ENCODE measurements at places on chromosomes 3 and 15.

DNA sequence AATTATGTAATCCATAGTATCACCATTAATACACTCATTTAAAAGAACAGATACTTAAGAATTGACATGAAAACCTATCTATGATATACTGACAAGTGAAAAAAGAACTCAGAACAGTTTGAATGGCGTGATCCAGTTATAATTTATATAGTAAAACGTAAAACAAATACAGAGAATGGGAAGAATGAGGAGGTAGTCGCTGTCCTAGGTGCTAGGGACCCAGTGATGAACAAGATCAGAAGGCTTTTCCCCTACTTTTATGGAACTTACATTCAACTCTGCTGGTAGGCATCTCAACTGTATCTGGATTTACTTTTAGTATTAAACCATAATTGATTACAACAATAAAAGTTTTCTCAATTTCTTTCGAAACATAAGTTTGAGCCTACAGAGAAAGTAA, 31.8 kb downstream of the GSK3B start:
- no peak for DNase-seq

DNA sequence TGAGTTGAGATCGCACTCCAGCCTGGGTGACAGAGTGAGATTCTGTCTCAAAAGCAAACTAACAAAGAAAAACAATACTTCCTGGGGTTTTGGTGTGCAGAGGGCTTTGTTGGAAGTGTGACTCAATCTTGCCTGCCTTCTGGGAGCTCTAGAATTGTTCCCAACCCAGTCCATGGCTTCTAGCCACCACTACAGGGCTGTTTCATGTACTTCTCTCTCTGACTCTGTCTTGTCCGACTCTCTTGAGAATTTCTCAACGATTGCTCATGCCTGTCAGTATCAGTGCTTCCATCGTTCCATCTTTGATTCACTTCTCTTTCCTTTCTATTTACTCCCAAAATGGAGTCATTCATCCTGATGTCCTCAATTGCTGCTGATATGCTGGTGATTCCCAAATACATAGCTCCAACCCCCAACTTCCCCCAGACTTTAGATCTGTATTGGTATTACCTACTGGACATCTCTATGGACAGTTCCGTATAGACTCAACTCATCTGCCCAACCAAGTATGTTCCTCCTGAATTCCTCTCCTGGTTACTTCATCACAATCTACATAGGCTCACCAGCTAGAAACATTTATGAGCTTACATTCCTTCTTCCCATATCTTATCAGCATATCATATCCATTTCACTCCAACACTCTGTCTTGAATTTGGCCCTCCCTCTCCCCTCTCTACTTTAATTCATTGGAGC, 1.8 kb upstream of the AP2M1 start:
- DNase-seq: no peak

- DNase-seq: no peak
Observed at GRCh38 chr3:65314269-65314668, 626.5 kb upstream of the ADAMTS9 start.

DNA sequence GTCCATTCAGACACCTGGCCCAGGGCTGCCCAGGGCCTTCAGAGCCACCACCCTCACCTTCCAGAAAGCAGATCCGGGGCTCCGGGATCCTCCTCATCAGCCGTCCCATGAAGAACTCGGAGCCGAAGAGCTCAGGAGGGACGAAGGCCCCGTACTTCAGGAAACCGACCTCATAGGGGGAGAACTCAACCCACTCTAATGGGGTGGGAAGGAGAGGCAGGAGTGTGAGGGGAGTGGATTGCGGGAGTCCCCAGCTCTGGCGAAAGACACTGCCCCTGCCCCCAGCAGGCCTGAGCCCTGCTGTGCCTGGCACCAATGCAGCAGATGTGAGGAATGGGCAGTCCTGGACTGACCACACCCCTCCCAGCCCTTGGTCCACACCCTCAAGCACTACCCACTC, 22.6 kb downstream of the PLA2G4D start:
- DNase-seq: no peak

GRCh38 chr3:53473422-53473821, 21.0 kb upstream of the CACNA1D start:
- DNase-seq: no peak

DNA sequence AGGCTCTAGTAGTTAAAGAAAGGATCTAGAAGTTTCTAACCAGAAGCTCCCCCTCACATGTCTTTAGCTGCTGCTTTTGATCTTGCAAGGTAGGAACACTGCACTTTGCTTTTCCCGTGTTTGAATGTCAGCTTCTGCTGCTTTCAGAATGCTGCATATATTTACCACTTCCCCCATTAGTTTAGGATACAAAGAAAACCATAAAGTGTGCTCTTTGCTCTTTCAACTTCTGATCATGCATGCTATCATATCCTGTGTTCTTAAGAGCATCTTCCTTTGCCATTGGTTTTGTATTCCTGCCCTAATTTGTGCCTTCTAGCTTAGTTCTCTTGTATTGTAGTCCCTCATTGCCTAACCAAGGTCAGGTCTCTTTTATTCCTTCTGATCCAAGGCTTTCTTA, 43.3 kb downstream of the ZNF609 start:
- no peak for DNase-seq
